ENCODE measurements at places on chromosomes 1 and 21. TPM values are rescaled to one million over a fixed set of nuclear protein-coding genes. Genes with fewer than 3 reads are reported as not detected.
A peak's percentile ranks its signal among the peaks of the same experiment; 100 is the strongest.

CAPN8 gene
- not detected for total RNA-seq

DNA sequence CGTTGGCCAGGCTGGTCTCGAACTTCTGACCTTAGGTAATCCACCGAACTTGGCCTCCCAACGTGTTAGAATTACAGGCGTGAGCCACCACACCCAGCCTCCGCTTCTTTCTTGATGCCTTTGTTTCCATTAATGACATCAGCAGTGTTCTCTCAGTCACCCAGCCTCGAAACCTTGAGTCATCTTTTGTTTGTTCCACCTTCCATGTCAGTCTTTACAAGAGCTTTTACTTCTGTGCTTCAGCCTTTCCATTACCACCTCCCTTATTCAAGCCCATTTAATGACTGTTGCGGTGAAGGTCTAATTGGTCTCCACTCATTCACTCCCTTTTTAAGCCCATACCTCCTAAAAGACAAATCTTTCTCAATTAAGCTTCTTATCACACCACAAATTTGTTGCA lies 146.6 kb upstream of the ADGRL2 start:
- no peak for DNase-seq
- H3K27me3 ChIP-seq = no peaks in the 10 kb centered on the region
- no peak overlapping the region for H3K4me3 ChIP-seq
- no peaks in the 10 kb centered on the region for H3K4me1 ChIP-seq

DNA sequence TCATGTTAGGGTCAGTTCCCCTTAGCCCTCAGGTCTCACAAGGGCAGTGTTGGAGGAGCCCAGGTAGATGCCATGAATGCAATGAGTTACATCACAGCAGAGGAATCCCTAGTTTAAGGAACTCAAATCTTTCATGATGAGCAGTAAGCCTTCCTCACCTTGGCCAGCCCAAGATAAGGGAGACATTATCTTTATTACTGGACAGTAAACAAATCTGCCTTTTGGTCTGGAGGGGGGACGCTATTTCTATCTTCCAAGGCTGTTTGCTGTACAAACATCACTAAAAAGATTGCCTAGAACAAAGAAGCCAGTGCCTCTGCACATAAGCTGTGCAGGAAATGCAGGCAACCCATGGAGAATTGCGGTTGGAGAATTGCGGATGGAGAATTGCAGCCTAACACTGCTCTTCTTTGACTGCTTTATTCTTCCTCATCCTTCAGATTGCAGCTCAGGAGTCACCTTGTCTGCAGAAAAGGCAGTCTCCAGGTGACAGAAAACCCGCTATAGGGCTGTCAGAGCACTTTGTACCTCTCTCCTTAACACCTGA lies 2.3 kb upstream of the CHI3L1 start:
- H3K27ac ChIP-seq = no peak overlapping the region
- no peak for DNase-seq
- H3K4me1 ChIP-seq = no peaks in the 10 kb centered on the region
- H3K4me3 ChIP-seq = no peak overlapping the region
- H3K27me3 ChIP-seq = peaks cover 22% of the 10 kb centered on the region

- H3K4me3 ChIP-seq = no peak overlapping the region
- no peaks in the 10 kb centered on the region for H3K27me3 ChIP-seq
- no peaks in the 10 kb centered on the region for H3K4me1 ChIP-seq
- H3K27ac ChIP-seq = no peak overlapping the region
- H3K36me3 ChIP-seq = no peaks in the 10 kb centered on the region
Observed at GRCh38 chr1:247228133-247228532, 27.7 kb upstream of the VN1R5 start.

- H3K4me3 ChIP-seq = no peak overlapping the region
- no peak overlapping the region for H3K27ac ChIP-seq
- no peaks in the 10 kb centered on the region for H3K27me3 ChIP-seq
- no peak for DNase-seq
Observed at GRCh38 chr1:234941321-234942011, 187.2 kb downstream of the TOMM20 start.

ZCCHC17 gene
- total RNA-seq = 27.2 TPM

CAMK2N1 gene
- total RNA-seq = 2.2 TPM

DNA sequence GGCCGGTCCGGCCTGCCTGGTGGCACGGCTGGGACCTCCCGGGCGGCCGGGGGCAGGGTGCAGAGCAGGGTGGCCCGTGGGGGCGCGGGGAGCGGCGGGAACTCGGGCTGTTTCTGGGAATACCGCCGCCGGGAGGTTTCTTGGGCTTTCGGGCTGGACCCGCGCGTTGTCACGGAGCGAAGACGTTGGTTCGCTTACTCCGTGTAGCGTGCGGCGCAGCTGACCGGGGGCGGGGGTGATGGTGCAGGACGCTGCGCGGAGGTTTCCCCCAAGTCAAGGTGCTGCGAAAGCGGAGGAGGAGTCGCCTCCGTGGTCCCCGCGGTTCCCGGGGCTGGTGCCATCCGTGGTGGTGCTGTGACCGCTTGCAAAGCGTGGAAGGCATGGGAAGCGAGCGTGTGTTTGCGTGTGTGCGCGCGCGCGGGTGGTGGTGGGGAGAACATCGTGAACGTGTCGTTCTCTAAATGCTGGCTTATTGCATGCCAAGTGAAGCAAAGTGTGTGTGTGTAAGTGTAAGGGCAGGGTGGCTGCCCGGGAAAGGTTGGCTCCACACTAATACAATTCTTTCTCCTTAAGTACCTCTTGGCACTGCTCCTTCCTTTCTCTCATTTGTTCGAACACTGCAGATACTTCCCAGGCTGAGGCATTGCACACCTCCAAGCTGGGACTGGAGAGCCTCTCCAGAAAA lies 1.1 kb downstream of the RYR2 start:
- no peak overlapping the region for H3K27ac ChIP-seq
- peaks cover 46% of the 10 kb centered on the region for H3K27me3 ChIP-seq
- H3K4me3 ChIP-seq = peak overlapping the region; percentile 40
- H3K4me1 ChIP-seq = peaks cover 12% of the 10 kb centered on the region

TMEM125 gene
- total RNA-seq = not detected

GRCh38 chr1:206506405-206507283 lies 687 bp upstream of the RASSF5 start:
- H3K27ac ChIP-seq = no peak overlapping the region
- no peak for DNase-seq
- H3K27me3 ChIP-seq = peaks cover 18% of the 10 kb centered on the region

DNA sequence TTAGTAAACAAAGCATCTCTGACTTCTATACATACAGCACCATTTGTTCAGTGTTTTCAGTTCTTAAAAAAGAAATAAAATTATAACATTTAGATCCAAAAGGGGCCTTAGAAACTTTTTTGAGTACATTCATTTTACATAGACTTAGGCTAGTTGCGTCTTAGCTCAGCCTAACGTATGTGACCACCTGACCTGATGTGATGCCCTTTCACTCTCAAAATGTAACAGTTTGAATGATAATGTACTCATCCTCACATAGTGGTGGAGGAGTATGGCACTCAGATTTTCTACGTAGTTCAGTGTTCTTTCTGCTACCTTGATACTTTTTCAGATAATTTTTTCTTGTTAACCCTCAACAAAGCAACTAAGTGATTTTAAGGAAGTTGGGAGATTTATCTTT lies 43.4 kb downstream of the RPRD2 start:
- no peak overlapping the region for H3K27ac ChIP-seq
- no peaks in the 10 kb centered on the region for H3K27me3 ChIP-seq
- DNase-seq = no peak

CACNA1E gene
- total RNA-seq = not detected

HAO2 gene
- not detected for total RNA-seq

FOXO6 gene
- total RNA-seq = 0.11 TPM

ST6GALNAC3 gene
- 0.53 TPM for total RNA-seq

GNAT2 gene
- total RNA-seq = 0.18 TPM

DNA sequence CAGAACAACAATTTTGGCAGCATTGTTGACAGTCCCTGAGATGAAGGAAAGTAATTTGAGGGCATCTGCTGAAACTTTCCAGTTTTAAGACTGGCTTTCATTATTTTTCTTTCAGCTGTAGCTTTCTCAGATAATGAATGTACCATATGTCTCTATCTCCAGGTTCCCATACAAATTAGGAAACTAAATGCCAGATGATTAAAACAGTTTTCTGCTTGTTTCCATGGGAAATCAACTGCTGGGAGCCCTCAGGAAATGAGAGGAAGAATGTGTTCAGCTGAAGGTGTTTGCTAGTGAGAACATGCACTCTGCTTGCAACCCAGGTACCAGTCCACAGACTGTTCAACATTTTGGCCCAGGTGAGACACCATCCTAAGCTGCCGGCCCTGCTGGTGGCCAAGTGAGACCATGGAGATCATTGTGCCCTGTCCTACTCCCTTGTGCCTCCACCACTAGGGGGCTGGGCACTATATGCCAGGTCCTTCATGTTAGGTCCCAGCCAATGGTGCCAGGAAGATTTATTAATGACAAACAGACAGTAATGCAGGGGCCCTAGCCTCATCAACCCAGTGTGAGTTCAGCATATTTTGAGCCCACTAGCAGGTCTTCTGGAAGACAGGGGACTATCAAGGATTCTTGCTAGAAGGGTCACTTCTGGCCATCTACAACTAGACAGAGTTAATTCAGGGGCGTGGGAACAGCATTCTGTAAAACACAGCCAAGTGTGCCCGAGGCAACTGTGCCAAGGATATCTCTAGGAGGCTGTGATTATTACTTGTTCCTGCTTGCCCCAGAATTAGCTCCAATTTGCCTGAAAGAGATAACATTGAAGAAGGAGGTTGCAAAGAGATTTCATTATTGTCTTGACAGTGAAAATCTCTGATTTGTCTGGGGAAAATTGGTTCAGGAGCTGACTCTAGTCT lies 17.0 kb upstream of the LRRC8C start:
- peak overlapping the region; percentile 31 for H3K27ac ChIP-seq
- H3K4me3 ChIP-seq = no peak overlapping the region
- H3K4me1 ChIP-seq = peaks cover 75% of the 10 kb centered on the region
- no peak for DNase-seq
- H3K27me3 ChIP-seq = no peaks in the 10 kb centered on the region

RABGAP1L gene
- total RNA-seq = 31.5 TPM

DNA sequence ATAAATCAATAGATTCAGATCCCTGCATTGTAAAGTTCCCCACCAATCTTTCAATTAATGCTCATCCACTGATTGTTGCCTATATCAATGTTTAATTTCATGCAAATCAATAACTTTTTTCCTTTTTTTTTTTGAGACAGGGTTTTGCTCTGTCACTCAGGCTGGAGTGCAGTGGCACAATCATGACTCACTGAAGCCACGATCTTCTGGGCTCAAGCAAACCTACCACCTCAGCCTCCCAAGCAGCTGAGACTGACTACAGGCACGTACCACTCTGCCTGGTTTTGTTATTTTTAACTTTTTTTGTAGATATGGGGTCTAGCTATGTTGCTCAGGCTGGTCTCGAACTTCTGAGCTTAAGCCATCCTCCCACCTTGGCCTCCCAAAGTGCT lies 25.7 kb downstream of the DIO1 start:
- H3K4me1 ChIP-seq = peaks cover 34% of the 10 kb centered on the region
- no peak overlapping the region for H3K4me3 ChIP-seq
- DNase-seq = no peak
- H3K27me3 ChIP-seq = no peaks in the 10 kb centered on the region
- peak overlapping the region; percentile 92 for H3K27ac ChIP-seq

MTARC2 gene
- not detected for total RNA-seq

DNA sequence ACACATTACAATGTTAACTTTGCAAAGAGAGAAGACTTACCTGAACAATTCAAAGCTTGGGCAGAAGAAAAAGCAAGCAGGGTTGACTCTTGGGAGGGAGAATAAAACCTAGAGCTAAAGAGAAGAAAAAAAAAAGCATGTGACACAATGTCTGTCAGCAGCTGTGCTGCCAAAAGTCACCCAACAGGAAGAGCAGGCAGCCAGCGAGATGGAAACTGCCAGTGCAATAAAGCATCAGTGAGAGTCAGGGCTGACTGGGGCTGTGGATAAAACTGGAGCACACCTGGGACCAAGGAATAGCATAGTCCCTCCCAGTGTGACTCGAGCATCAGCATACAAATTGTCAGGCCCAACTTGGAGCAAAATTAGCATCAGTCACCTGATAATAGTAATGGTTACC lies 65.0 kb upstream of the SLC22A15 start:
- H3K4me1 ChIP-seq = no peaks in the 10 kb centered on the region
- no peaks in the 10 kb centered on the region for H3K36me3 ChIP-seq
- DNase-seq = no peak
- no peak overlapping the region for H3K27ac ChIP-seq
- H3K4me3 ChIP-seq = no peak overlapping the region
- peaks cover 8% of the 10 kb centered on the region for H3K27me3 ChIP-seq

DNA sequence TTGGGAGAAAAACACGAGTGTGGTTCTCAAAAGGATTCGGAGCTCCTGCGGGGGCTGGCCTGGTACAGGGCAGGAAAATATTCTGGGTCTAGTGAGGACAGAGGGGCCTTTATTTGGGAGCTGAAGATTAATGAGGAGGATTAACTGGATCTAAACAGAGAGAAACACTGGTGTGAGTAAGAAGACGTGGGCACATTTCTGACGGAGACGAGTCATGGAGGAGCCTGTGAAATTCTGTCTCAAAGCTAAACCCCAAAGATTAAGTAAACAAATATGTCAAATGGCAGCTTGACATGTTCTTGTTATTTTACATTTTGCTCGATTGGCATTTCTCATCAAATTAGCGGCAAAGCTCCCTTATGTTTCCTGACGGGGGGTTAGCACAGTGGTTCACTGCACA lies 12.8 kb downstream of the PROK1 start:
- H3K4me1 ChIP-seq = no peaks in the 10 kb centered on the region
- H3K27me3 ChIP-seq = no peaks in the 10 kb centered on the region
- no peaks in the 10 kb centered on the region for H3K36me3 ChIP-seq
- H3K27ac ChIP-seq = no peak overlapping the region
- no peak for DNase-seq

DNA sequence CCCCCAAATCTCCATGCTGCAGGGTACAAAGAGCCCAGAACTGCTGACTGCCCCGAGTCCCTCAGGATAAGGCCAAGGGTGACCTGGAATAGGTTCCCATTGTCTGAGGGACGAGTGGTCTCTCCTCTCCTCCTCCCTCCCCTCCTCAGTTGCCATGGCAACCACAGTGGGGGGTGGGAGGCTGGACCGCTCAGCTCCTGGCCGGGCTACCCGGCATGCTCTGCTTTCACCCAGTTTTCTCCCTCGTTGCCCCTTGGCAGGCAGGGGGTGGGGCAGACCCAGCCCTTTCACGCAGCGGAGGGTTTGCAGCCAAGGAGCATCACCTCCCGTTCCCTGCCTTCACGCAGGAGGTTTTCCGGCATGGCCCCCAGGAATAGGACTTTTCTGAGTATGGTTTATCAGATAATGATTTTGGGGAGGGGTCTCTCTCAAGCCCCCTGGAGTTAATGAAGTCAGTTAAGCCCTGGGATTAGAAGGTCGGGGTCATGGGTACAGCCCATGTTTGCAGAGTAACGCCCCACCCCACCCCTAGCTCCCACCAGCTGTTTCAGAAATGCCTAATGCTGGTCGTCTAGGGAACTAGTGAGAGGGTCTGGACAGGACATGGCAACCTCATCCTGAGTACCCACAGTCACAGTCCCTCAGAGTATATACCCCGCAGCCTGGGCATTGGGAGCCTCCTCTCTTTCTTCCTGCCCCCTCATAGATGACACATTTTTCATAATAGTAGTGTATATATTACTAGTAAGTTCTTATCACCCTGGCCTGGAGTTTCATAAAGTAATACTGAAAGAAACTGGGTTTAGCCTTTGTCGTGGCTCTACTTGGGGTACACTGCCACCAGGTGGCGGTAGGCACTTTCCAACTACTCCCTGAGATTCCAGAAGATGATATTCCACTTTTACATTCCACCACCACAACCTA lies 20.7 kb downstream of the C1QB start:
- H3K27ac ChIP-seq = no peak overlapping the region
- peaks cover 39% of the 10 kb centered on the region for H3K27me3 ChIP-seq
- DNase-seq = no peak
- H3K36me3 ChIP-seq = no peaks in the 10 kb centered on the region
- H3K4me3 ChIP-seq = no peak overlapping the region

Data from activated T-helper 2 cell treated with anti-CD3 and anti-CD28 coated beads, Interferon-gamma antibody, Interleukin-2, Interleukin-4, amounts not matched to agents 10 μg/mL and 5 μg/mL and 100 μg/mL, durations not matched to agents 14 hours and 24 hours and 36 hours (primary cell).